Parietal lobe (tissue), 2 donors: ENCODE measurements at places on chromosomes 1 and 21. TPM values are rescaled to one million over a fixed set of nuclear protein-coding genes. Genes with fewer than 3 reads are reported as not detected.

RNF2 gene
- 87.6 TPM for total RNA-seq

DDR2 gene
- 8.5 TPM for total RNA-seq

DIRAS3 gene
- total RNA-seq, result 1.9 TPM

FASLG gene
- not detected for total RNA-seq

SH2D5 gene
- 0.31 TPM for total RNA-seq

GUCA2B gene
- not detected for total RNA-seq

BATF3 gene
- 5.3 TPM for total RNA-seq

FMO5 gene
- total RNA-seq, result 0.63 TPM
